ENCODE measurements at places on chromosomes 1 and 21.

DNA sequence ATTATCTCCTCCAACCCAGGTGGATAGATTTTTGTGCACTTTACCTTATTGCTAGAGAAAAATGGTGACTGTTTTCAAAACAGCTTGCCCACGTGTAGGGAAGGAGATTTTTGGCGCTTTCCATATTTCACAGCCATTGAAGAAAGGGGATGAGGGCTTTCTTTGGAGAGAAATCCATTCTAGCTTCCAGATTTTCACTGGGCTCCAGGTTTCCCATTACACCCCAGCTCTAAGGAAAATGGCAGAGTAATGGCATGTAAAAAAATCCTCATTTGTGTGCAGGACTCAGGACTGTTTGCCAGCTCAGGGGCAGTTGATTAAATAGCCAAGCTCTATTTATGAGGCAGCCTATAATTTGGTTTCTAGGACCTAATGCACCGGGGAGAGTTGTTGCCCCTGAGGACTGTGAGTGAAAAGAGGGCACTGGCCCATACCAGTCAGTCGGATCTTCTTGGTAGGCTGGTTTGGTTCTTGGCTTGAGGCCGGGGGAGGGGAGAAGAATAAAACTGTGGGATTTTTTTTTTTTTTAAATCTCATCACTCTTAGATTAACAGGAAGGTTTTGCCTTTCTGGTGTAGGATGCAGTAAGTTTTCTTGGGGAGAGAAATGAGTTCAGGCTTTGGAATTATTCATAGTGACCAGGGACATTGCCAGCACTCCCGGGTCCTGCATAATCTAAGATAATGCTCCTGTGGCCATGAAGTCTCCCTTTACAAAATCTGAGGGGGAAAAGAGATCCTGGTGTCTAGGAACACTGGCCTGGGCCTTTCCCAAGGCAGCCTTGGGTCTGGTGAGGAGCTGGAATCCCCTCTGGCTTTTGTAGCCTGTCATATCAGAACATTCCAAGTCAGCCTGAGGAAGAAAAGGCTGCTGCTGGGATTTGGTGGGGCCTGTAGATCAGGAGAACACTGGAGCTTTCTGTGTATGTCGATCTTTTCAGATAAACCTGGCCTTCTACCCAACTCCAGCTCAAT is 1.9 kb upstream of the ARID1A start:
- no peak for DNase-seq

DNA sequence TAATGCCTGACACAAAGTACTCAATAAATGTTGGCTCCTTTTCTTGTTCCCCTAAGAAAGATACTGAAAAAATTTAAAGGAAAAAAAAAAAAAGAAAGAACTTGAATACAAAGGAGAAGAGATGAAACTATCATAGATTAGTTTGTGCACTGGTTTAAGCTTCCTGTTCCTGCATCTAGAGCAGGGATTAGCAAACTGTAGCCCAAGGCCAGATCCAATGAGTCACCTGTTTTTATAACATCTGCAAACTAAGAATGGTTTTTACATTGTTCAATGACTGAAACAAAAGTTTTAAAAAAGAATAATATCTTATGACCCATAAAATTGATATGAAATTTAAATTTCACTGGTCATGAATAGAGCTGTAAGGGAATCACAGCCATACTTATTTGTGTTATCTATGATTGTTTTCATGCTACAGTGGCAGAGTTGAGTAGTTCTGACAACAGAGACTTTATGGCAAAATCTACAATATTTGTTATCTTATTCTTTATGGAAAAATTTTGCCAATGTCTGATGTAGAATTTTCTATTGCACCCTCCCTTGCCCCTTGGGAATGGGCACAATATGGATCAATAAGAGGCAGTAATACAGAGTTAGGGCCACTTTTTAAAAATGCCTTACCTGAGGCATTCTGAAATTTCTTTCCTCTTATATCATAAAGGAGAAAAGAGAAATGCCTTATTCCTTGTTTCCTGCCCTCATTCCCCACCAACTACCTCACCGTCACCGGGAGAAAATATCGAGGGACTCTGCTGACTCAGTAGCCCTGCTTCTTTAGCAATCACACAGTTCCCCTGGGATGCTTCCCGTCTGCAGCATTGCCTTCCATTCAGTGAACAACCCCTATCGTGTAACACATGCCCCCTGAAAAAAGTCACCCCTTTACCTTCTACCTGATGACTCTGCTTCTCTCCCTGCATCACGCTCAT is 50.6 kb downstream of the WDR64 start:
- DNase-seq: no peak

- no peak for DNase-seq
Measured at GRCh38 chr1:234175363-234175762, 197.9 kb upstream of the COA6 start.

- DNase-seq: no peak
Measured at GRCh38 chr1:230696722-230697437, 17.0 kb downstream of the AGT start.

DNA sequence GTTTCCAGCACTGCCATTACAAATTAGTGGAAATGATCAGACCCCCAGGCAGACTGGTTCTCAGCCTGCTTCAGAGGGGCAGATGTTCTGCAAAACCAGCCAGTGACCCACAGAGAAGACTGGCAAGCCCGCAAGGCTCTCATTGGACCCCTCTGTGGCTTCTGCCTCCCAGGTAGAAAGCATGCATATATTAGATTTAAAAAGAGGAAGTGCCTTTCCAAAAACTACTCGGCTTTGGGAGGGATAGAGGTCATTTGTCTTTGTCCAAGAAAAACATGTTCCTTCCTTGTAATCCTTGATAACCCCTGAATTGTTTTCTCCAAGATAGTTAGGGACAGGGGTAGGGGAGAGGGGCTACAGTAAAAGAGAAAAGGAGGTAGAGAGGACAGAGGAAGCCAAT is 11.8 kb downstream of the HIVEP3 start:
- no peak for DNase-seq

- DNase-seq: no peak
Measured at GRCh38 chr1:146032631-146033219, 11.2 kb upstream of the HJV start.

GRCh38 chr1:11880911-11881748 is 22.4 kb upstream of the NPPB start:
- DNase-seq: no peak

DNA sequence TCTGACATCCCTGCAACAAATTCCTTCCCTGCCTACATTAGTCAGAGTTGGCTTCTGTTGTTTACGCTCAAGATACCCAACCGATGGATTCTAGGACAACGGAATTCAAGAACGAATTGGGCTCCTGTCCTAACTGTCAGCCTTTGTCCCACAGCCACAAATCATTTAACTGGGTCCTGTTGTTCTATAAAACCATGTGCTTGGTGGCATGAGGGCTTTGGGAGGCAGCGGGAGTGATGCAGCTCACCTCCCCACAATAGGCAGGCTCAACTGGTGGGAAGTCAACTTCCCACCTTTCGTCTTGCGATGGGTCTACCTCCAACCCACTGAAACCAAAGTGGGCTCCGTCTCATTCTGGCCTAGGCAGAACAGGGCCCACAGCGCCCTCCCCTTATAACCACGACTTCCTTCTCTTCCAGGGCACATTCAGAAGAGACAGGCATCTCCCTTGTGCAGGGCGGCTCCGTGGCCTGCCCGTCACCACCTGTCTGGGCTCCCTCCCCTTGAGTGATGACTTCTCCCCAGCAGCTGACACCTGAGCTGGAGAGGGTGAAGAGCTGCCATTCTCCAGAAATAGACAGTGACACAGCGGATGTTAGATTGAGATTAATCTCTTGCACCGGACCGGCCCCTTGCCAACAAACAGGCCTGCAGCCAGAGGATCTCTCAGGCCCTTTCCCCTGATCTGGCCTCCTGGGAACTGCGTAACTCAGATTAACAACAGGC is 26.5 kb downstream of the LRRC38 start:
- DNase-seq: no peak

DNA sequence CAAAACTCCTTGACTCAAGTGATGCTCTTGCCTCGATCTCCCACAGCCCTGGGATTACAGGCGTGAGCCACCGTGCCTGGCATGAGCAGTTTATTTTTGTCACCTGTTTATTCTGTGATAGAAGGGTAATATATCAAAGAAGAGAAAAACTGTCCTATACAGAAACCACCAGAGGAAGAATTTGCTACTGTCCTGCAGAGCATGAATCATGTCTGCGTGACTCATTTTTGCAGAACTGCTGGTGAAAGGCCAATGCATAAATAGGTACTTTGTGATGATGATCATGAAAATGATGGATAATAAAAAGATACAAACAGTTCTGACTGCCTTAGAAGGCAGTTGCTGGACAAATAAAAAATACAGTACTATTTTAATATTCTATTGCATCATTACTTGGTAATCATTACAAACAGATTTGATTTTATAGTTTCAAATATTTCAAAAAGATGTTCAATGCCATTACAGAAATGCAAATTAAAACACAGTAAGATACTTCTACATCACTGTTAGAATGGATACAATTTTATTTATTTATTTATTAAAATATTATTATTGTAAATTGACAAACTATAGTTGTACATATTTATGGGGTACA is 26.5 kb downstream of the RIPPLY3 start:
- DNase-seq: no peak

GRCh38 chr1:27891196-27891889 is 19.0 kb downstream of the THEMIS2 start:
- DNase-seq: no peak

DNA sequence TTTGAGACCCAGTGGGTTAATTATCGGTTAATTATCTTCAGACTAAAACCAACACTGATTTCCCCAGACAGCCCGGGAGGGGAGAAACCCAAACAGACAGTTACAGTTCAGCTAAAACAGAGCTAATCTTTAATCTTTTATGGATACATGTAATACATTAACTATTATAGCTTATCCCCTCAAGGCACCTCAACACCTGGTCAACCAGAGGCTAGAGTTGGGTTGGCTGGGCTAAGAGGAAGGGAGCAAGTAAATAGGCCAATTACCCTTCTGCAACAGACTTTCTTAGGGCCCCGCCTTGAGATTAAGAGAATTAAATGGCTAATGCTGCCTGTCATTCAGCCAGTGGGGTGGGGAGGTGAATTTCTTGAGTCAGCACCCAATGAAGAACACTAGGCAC is 6.6 kb upstream of the MED18 start:
- no peak for DNase-seq

DNA sequence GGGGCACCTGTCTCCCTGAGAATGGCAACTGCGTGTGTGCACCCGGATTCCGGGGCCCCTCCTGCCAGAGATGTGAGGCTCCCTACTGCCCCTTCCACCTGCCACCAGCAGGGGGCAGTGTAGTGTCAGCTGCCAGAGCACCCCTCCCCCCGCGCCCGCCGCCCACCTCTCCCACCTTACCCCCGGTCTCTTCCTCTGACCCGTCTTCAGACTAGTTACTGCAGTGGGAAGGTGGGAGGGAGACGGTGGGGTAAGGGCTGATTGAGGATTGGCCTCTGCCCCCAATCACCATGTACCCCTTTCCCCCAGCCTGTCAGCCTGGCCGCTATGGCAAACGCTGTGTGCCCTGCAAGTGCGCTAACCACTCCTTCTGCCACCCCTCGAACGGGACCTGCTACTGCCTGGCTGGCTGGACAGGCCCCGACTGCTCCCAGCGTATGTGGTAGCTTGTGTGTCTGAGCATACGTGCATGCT is 10.1 kb upstream of the LRRC71 start:
- DNase-seq: no peak

DNA sequence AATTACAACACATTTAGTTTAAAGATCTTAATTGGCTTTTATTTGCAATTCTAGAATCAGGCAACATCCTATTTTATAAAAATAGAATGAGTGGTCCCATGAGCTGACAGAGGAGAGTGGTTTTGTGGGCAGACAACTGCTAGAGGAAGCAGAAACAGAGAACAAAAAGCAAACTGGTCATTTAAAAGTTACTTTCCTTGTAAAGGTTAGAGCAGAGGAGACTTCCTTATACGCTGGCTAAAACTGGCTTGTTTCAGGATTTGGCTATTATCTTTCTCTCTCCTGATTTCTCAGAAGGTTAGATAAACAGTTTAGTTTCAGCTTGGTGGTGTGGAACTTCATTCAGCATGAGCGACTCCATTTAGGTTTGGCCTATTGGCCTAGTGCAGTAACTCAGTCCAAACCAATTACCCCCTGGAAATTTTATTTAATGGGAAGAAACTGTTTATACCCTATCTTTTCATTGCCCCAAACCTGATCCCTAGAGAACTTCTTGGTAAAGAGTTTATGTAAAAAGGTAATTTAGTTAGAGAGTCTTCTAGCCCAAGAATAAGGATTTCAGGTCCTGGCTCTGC is 32.2 kb upstream of the IL20 start:
- DNase-seq: no peak

DNA sequence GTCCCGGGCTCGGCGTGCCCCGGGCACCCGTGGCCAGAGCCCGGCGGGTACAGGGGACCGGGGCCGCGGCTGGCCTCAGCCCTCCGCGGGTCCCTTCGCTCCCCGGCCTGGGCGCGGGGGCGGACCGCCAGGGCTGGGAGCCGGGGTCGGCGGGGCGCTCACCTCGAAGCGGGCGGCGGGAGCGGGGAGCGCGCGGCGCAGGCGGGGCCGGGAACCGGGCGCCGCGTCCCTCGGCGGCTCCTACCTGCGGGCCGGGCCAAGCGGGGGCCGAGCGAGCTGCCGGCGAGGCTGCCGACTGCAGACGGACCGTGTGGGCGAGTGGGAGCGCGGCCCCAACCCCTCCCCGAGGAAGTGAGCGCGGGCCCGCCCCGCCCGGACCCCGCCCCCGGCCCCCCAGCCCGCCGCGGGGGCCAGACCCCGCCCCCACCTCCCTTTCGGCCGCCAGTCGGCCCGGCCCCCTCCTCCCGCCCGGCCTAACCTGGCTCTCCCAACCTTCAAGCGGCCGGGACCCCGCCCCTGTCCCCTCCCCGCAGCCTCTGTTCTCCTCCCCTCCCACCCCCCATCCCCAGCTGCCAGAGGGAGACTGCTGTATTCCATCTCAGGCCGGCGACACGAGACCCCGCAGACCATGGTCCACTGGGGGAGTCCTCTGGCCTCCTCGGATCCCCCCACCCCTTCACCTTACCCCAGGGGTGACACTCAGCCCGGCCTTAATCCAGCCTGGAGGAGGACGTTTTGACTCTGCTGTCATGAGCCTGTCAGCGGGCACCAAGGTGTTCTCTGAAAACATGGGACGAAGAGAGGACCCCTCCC is at the start of gene FHL3:
TSS of gene FHL3 (minus strand) at position 320 of the 813 bp plus-strand sequence. CDS start 6,102 bp downstream, outside the sequence.
- DNase-seq: no peak

DNA sequence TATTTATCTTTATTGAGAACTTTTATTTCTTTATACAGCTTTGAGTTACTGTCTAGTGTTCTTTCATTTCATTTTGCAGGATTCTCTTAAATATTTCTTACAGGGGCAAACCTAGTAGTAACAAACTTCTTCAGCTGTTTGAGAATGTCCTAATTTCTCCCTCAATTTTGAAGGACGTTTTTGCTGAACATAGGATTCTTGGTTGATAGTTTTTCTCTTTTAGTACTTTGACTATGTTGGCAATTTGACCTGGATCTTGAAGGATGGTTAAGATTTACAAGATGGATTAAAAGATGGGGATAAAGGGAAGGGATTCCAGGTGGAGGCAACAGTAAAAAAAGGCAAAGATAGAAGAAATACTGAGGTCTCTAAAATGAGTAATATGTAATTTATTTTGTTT is 38.9 kb downstream of the XPR1 start:
- no peak for DNase-seq

All from nucleus accumbens (tissue), 56 donors.